ENCODE measurements at places on chromosomes 7 and 10.

GRCh38 chr10:132362151-132362611 is 30.2 kb downstream of the LRRC27 start:
- no peak for DNase-seq

DNA sequence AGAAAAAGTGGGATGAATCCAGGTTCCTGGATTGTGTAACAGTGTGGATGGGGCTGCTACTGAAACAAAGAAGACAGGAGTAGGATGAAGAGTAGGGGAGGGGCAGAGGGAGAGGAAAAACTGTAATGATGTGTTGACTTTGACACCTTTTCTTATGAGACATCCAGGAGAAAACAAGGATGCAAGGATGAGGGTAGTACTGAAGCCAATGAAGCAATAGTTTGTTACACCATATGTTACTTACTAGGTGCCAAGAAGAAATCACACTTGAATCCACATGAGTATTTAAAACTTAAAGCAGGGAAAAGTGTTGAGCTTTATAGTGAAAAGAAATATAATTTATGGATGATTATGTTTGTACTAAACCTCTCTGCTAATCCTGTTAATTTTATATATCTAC is 420.6 kb downstream of the ARL4A start:
- no peak for DNase-seq

DNA sequence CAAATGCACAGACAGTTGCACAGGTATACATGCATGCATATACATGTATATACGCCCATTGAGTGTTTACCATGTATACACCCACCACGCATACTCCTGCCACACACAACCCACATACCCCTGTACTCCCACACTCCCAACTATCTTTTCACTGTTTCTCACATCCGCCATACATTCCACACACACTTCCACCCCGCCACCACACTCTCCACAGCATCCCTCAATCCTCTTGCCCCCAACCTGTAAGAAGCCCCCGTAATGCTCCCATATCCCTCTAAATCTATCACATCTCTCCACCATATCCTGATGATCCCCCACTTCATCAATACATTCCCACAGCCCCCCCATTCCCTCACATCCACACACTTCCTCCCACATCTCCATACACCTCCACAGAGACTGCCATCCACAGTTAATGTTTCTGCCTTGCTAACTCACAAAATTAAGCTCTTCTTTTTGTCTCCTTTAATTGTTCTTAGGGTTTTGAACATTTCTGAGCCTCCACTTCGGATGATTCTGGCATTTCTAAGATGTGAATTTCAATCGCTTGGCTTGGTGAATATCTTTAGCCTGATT is 47.4 kb downstream of the GPR158 start:
- DNase-seq, result no peak

DNA sequence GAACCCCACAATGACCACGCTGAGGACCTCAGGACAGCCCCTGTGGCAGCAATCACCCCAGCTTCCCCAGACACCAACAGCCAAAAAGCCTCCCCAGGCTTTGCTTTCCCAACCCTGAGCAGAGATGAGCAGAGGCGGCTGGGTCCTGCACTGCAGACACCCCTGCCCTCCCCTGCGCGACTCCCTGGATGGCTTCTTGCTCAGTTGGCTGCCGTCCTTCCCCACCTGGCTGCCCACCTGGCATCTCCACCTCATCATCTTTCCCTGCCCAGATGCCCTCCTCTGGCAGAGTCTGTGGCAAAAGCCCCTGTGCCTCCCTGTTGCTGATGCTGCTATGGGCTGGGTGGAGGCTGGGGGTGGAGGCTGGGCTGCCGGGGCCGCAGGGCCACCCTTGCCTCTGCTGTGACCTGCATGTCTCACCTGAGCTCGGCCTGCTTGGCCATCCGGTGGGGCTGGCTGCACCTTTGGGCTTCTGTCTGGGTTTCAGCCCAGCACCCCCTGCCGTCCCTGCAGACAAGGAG is 567.7 kb downstream of the TCERG1L start:
- no peak for DNase-seq

- peak; percentile 50 for DNase-seq
Measured at GRCh38 chr10:21534604-21535493, 817 bp downstream of the MLLT10 start.

DNA sequence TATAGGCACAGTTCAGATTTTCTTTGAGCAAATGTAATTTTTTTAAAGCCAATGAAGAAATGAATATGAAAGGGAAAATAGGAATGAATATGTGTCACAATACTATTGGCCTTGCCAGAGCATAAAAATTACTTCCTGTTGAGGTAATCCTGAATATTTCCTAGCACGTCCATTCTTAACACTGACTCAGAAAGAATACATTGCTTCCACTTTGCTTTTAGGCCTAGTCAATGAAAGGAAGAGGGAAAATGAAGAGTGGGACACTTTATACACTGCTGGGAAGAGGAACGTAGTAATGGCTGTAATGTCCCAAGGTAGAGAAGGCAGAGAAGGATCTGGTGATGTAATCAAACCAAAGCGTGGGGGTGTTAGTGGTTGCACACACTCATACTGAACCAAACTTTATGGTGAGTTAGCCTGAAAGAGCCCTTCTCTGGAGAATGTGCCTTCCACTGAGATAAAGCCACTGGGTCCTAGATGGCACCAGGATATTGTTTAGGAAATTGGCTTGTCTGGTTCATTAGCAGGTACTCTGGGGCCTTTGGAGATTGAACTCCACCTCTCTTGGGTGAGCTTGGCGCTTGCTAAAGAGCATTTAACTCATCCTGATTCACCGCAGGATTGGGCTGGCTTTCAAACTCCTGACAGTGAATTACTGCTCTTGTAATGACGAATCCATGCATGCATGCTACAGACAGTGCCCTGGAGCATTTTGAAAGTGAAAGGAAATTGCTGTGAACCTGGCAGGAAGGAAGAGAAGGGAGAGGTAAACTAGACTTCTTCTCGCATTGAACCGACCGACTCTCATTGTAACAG is 254.9 kb downstream of the KIAA1217 start:
- DNase-seq, result peak; percentile 95

DNA sequence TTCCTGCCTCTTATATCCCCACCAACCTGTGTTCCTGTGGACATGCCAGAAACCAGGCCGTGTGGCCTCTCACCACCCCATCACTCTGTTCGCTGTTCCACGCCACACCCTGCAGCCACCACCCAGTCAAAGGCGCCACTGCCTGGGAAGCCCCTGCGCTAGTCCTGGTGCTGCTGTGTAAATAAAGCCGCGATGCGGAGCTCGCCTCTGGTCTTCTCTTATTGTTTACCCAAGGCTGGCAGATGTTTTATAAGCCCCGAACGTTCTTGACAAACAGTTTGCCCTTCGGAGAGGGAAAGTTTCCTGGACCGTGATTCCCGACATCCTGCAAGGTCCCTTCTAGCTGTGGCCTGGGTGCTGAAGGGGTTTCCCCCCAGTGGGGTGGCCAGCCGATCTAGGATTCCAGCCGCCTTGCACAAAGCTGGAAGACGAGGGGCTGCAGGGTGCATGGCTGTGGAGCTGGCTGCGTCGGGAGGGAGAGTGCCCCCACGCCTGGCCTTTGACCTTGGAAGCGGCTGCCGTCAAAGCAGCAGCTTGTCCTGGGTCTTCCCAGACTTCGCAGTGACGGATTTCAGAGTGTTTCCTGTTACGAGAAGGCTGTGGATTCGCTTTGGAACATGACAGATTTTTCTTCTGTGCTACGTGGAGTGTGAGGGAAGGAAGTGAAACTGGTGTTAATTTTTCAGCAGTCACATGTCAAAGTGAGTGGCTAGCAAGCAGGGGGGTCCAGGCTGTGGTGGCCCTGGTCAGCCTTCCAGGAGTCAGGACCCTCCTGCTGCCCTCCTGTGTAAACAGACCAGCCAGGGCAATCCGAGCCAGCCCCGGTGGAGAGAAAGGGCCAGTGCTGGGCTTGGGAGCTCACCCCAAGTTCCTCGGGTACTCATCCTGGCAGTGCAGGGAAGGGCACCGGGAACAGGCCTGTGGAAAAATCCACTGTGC is 61.6 kb downstream of the LHPP start:
- DNase-seq, result no peak

DNA sequence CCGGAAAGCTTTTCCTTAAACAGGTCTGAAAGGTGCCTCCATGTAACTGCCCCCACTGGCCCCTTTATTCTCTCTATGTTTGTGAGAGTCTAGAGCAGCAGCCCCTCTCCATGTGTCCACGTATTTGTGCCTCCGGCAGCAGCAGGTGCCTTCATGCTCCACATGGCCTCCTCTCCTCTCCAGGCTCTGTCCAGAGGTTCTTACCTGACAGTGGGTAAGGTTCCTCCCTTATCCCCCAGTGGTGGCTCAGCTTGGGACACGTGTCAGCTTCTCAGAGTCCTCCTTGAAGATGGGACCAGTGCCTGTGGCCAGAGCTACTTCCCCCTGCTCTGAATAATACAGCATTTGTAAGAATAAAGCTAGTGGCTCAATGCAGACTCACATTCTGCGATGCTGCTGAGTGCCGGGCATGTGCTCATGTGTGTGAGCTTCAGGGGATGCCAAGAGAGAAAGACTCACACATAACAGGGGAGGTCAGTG is 7.9 kb downstream of the CALML3 start:
- DNase-seq, result no peak

DNA sequence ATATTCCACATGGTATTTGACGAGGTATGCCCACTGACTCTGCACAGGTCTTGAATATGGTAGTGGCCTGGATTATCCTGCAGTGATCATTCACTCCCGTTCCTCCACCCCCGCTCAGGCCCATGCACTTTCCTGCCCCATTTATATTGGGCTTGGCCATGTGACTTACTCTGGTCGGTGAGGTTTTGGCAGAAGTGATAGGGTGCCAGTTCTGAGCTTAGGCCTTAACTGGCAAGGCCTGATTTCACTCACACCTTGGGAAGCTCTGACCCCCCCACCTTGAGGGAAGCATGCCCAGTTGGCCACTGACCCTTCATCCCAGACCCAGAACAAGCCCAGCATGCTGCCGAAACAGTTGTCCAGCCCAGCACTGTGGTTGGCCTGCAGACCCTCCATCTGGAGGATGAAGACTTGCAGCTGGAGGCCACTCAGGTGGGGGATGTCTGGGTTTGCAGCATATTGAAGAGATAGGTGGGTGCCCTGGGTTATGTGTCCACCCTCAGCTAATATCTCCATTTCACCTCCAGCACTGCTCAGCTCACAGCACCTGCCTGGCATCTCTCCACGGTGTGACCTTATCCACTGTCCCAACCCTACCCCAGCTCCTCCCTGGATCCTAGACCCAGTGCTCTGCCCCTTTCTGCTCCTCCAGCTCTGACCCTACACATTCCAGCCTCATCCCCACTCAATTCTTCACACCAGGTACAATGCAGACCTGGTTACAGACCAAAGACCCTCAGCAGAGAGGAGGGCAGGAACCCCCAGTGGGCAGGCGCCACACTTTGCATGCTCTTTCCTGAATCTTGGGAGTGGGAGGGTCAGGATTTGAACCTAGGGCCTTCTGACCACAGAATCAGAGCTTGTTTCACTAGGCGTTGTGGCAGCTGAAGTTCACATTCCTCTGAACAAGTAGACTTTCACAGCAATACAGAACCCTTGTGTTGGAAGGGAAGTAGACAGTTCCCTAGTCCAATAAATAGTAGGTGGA is 138.1 kb upstream of the CHST15 start:
- DNase-seq, result no peak

DNA sequence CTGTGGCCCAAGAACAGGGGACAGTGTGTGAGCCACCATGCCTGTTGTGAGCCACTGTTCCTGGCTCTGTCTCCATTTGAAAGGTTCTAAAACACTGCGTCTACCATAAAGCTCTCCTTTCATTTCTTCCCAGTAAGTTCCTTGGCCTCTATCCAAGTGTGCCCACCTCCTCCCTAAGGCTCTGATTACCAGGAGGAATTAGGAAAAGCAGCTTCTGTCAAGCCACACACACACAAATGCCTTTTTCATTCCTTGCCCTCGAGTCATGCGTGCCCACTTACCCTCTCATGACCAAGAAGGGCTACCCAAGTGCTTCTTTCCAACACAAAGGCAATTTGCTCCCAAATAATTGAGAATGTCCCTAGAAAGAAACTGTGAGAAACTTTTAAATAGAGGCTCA is 70.8 kb upstream of the PARD3 start:
- peak; percentile 24 for DNase-seq

- DNase-seq, result no peak
Measured at GRCh38 chr7:132461032-132461592, 115.2 kb downstream of the PLXNA4 start.

GRCh38 chr7:130879191-130879590 is 145.2 kb upstream of the KLF14 start:
- DNase-seq, result no peak

- DNase-seq, result peak; percentile 60
Measured at GRCh38 chr10:69051303-69051702, 36.6 kb upstream of the SRGN start.

- peak; percentile 8 for DNase-seq
Measured at GRCh38 chr10:72502581-72502980, 123.3 kb downstream of the MICU1 start.

DNA sequence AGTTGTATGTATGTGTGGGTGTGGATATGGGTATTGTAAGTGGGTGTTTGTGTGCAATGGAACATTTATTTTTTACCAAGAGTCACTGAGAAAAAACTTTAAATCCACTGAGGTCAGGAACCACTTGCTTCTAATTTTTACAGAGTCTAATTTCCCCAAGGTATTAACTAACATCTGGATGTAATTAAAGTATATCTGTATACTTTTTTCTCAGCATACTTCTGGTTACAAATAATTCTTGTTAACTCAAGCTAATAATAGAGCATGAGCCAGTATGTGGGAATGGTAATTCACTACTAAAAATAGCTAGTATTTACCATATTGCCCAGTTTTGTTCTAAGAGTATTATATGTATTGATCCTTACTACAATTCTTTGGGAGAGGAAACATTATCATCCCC is 24.6 kb upstream of the STEAP4 start:
- peak; percentile 57 for DNase-seq
